Activated CD8-positive, alpha-beta memory T cell treated with anti-CD3 and anti-CD28 coated beads for 4 hours (primary cell): ENCODE measurements at places on chromosomes 11 and 22.

- no peak for DNase-seq
Measured at GRCh38 chr11:61589961-61590360, 9.1 kb upstream of the SYT7 start.

- DNase-seq, result no peak
Measured at GRCh38 chr11:95659088-95659487, 130.5 kb downstream of the FAM76B start.

DNA sequence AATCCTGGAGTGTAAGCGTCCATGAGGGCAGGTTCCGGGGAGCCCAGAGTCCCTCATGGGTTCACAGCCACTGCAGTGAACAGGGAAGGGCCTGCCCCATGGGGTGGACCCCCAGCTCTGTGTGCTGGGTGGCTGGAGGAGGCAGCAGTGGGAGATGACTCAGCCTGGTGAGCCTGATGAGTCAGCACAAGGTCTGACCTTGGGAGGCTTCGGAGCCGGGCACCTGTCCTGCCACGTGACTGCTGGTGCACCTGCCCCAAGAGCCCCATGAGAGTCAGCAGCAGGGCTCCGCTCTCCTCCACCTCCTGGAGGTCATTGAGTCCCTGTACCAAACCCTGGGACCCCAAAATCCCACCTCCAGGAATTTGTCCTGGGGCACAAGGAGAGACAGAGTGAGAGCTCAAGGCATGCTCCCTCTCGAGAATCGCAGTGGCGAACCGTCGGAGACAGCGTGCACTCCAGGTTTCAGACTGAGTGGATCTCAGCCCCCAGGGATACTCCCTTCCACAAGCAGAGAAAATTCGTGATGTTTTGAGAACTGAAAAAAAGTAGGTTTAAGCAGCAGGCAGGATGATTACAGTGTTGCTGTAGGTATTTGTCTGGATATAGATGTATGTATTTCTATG, 1221.7 kb downstream of the BRD1 start:
- DNase-seq, result no peak

GRCh38 chr11:128469220-128469619, 118.1 kb downstream of the ETS1 start:
- DNase-seq, result no peak

GRCh38 chr11:76670485-76671236, at the start of gene LRRC32:
TSS of gene LRRC32 (minus strand) at chr11:76670747. CDS start at chr11:76665954, 4,793 bp downstream.
- DNase-seq, result no peak

DNA sequence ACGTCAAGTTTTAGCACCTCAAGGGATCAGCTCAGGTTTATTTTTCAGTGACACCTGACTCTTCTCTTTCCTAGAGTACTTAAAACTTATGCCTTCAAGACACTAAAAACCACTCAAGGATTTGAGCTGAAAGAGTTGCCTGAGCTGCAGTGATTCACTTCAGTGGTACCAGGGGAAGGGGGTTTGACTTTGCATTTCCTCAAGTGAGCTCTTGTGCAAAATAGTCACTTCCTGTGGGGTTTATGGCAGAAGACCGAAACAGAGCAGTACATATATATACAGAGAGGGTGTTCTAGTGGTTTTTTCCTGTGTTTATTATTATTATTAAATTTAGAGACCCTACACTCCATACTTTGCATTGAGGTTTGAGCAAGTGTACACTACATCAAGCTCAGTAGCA, 60.7 kb downstream of the DBX1 start:
- no peak for DNase-seq

DNA sequence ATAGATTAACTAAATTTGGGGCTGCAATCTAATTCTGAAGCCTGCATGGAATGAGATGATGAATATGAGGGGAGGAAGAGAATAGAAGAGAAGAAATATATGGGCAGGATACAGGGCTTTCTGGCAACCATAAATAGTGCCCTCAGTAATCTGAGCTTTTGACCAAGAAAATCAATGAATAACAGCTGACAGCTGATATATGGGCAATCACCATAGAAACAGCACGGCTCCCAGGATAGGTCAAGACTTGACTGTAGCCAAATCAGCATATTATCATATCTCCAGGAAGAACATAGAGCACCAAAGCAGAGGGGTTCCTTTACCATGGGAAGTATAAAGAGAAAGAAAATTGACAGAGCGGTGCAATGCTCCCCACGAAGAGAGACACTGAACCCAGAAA, 643.8 kb upstream of the TENM4 start:
- no peak for DNase-seq

GRCh38 chr11:113174882-113175281, 139.5 kb upstream of the TTC12 start:
- no peak for DNase-seq

- DNase-seq, result no peak
Measured at GRCh38 chr11:28529046-28529445, 420.9 kb downstream of the METTL15 start.

DNA sequence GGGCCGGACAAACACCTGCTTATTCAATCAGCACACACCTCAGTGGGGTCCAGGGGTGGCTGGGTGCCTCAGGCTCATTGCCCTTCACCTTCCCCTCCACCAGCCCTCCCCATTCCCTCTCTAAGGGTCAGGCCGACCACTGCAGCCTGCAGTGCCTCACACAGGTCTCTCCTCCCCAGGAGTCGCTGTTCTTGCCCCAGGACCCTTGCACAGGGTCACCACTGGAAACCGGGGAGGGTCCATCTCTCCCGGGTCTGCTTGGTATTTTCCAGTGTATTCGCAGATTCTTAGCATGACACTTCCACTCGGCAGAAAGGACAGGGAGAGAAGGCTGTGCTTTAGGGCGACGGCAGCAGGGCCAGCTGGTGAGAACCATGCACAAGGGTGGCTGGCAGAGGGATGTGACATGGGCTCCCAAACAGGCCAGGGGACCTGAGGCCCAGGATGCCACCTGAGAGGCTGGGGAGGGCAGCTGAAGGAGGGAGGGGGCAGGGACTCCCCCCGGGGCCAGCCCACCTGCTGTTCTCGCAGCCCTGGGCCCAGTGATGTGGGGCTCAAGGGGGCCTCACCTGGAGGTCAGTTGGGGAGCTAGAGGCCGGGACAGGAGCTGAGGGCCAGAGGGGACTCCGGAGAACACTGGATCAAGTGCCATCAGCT, 16.1 kb upstream of the TBX1 start:
- DNase-seq, result no peak

DNA sequence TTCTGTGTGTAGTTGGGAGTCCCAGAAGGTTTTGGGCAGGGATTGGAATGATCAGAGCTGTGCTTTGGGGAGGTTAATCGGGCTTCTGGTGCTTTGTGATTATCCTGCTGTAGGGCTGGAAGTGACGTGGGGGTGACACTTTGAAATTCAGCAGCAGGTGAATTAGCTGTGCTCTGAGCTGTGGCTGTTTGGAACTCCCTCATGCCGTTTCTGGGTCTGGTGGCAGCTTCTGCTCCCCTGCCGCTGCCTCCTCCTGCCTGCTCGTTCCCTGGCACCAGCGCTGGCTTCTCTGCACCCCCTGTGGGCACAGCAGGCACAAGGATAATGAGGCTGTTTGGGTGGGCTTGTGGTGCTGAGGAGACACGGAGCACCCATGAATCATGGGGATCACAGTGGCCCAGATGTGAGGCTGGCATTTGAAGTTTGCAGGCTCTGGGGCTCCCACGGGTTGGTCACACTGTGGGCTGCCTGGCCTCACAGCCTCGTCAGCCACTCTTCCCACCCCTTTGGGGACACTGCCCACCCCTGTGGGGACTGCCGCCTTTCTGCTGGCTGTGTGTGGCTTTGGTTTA, 49.7 kb downstream of the TBC1D22A start:
- DNase-seq, result no peak

DNA sequence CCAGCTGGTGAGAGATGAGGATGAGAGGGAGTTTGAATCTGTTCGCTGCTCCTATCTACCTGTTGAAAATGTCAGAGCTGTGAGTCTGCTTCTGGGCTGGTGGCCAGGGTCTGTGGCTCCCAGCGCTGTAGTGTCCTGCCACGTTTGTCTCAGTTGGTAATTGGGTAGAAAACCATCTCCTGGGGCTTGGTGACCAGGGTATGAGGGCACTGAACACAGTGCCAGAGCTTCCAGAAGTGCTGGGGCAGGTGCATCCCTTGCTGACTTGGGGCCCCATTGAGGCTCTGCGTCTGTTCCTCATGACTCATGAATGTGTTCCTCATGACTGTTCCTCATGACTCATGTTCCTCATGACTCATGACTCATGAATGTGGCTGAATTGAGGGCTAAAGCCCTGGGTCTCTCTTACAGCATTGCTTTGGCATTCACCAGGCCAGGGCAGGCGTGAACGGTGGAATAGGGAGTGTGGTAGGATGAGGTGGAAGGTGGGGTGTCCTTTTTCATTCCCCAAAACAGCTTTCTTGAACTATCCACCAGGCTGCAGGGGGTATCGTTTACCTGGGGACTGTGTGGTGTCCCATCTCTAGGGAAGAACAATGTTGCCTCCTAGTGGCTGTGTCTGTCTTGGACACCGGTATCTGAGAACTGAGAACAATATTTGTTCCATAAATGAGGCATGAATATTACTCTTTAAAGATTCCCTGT, 139.5 kb downstream of the COMMD9 start:
- DNase-seq, result no peak

GRCh38 chr11:128055576-128056217, 531.7 kb downstream of the ETS1 start:
- no peak for DNase-seq

DNA sequence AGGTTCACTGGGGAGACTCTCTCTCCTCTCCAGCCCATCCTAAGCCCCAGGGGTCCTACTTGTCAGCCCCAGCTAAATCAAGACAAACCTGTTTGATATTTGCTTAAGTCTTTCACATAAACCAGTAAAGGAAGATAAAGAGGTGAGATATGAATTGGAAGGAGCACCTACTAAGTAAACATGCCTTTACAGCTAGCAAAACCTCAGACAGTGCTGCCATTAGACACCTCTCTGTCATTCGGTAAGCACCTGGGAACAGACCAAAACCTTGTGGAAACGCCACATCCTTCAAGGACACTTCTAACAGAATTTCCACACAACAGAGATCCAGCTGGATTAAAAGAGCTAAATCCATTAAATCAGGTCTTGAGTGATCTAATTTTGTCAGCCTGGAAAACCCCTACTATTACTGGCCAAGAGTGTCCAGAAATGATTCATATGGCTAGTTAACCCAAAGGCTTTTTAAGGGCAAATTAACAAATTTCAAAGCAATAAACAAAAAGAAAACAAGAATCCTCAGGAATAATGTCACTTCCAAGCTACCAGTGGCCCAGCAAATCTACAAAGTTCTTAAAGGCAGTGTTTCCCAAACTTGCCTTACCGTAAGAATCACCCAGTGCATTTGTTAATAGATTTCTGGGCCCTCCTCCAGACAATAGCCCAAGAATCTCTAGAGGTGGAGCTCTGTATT, 2.4 kb downstream of the VPS37C start:
- no peak for DNase-seq

- no peak for DNase-seq
Measured at GRCh38 chr22:38098410-38099249, 11.9 kb downstream of the BAIAP2L2 start.

DNA sequence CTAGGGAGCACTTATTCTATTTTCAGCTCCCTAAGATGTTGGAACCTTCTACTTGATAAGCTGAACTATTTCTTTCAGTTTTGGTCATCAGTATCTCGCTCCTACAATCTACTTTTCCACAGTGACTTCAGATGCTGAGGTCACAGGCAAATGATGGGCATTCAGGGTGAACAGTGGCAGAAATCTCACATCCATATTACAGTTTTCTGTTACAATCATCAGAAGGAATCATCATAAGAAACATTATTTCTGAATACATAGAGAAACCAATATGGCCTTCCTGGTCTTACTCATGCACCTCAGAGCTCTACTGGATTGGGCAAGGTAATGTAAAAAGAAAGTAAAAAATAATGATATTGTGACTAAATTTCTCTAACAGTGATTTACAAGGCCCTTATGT, 39.4 kb upstream of the DDI1 start:
- DNase-seq, result no peak

DNA sequence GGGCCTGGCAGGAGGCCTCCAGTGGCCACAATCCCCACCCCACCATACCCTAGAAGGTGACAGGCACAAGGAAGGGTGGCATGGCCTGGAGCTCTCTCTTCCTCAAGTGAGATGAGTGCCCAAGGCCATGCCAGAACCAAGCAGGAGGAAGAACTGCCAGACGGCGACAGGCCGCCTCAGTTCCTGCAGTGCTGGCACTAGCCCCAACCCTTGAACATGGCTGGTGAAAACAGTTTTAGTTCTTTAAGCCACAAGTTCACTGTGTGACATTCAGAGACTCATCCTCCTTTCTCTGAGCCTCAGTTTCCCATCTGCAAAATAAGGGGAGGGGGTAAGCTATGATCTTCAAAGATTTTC, 9.8 kb downstream of the CHRDL2 start:
- DNase-seq, result no peak

DNA sequence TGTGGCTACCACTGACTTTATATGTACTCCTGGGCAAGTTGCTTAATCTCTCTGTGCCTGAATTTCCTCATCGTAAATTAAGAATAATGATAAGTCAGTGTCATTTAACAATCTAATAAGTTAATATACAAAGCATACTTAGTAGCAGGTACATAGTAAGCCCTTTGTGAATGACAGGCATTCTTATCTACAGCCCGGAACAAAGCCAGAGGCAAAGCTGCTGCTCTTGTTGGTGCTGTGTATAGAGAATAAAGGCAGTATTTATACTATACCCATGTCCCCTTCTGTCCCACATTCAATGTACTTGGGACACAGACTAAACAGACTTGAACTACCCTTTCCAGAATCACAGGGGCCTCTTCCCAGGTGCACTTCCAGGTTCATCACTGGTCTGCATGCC, 229.7 kb upstream of the NCAM1 start:
- DNase-seq, result no peak

DNA sequence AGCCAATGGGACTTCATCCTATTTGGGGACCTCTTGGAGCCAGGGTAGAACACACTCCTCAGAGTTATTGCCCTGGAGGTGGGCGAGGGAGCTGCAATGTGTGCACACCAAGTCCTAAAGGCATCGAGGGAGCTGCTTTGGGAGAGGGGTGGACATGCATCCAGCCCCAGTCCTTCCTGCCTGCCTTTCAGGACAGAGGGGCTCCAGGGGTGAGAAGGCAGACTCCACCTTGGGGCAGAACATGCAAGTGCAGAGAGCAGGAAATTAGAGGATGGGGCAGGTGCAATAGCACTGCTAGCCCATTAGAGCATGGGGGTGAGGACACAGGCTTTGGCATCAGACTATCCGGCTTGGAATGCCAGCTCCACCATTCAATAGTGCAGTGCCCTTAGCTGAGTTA, 288.5 kb downstream of the OPCML start:
- no peak for DNase-seq

- DNase-seq, result no peak
Measured at GRCh38 chr22:36644333-36644757, 59.2 kb downstream of the CACNG2 start.

GRCh38 chr11:61157743-61158142, 3.5 kb downstream of the VPS37C start:
- DNase-seq, result no peak

GRCh38 chr11:40403321-40403720, 1056.1 kb downstream of the LRRC4C start:
- no peak for DNase-seq

DNA sequence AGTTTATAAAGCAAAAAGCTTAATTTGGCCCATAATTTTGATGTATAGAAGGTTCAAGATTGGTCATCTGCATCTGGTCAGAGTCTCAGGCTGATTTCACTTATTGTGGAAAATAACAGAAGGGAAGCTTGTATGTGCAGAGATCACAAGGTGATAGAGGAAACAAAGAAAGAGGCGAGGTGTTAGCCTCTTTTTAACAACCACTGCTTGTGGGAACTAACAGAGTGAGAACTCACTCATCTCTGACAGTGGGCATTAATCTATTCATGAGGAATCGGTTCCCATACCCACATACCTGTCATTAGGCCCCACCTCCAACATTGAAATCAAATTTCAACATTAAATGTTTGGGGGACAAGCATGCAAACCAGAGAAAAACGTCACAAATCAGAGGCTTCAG, 250.3 kb downstream of the GRM5 start:
- no peak for DNase-seq

GRCh38 chr11:61335355-61335710, 2.3 kb downstream of the TKFC start:
- no peak for DNase-seq
